ENCODE measurements at places on chromosomes 12 and 14.

- H3K27ac ChIP-seq, result no peak overlapping the region
- H3K4me1 ChIP-seq, result no peaks in the 10 kb centered on the region
- no peak for DNase-seq
- H3K4me3 ChIP-seq, result no peak overlapping the region
- H3K36me3 ChIP-seq, result no peaks in the 10 kb centered on the region
- no peaks in the 10 kb centered on the region for H3K27me3 ChIP-seq
Measured at GRCh38 chr12:19808371-19808770, 369.1 kb downstream of the AEBP2 start.

DNA sequence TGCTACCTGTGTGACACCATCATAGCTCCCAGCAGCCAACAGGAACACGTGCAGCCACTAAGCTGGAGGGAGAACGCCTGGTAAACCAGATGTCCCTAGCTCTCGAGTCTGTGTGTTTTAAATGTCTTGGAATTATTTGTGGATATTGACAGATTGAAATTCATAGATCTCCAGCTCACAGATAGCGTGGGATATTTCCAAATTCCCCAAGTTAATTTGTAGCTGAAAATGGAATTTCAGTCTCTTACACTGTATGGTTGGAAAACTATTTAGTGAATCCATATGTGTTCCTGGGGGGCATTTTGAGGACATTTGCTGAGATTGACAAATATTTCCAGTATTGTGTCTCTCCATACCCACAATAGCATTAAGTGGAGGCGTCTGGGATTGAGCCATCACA, 618.6 kb upstream of the TMEM132C start:
- no peak for DNase-seq
- no peak overlapping the region for H3K27ac ChIP-seq
- H3K36me3 ChIP-seq, result no peaks in the 10 kb centered on the region
- no peaks in the 10 kb centered on the region for H3K27me3 ChIP-seq
- no peaks in the 10 kb centered on the region for H3K4me1 ChIP-seq

DNA sequence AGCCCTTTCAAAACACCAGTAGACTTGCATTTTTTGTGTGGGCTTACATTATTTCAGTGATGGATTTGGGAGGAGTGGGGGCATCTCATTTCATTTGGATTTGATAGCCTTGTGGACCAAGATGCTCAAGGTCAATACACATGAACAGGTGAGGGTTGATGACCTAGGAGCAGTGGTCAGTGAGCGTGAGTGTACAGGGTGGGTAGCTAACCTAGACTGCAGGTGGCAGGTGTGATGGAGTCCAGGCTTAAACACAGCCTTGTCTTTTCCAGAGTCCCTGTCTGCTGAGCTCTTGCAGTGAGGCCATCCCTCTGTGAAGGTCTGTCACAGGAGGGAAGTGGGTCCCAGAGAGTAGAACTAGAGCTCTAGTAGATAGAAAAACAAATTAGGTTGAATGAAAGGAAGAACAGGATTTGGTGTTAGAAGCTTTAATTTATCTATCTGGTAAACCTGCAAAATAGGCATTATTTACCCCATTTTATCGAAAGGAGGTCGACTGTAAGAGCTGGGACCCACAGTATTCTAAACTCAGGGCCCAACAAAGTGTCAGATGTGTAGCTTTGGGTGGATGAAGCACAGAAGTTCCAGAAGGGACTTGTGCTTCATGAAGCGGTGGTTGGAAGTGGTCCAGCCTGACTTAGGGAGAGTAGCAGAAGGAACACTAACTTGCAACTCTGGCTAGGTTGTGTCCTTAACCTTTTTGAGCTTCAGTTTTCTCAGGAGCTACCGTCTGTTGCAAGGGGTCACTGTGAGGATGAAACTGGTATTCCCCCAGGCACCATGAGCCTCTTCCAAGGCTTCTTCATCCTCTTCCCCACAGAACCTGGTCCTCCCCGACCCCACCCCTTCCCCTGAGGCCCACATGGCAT, 18.2 kb downstream of the RPS6KL1 start:
- no peak overlapping the region for H3K27ac ChIP-seq
- no peak for DNase-seq
- no peaks in the 10 kb centered on the region for H3K4me1 ChIP-seq
- H3K27me3 ChIP-seq, result no peaks in the 10 kb centered on the region
- H3K4me3 ChIP-seq, result no peak overlapping the region

DNA sequence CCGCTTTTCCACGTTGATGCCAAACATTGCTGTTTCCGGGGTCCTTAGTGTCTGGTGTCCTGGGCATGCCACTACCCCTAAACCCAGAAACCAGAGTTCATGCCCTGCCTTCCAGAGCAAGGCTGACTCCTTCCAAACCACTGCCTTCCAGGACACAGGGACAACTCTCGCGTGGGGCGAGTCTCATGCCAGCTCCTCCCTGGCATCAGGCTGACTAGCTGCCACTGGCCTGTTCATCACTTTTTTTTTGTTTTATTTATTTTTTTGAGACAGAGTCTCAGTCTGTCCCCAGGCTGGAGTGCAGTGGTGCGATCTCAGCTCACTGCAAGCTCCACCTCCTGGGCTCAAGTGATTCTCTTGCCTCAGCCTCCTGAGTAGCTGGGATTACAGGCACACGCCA, 4.8 kb downstream of the SETD1B start:
- no peak overlapping the region for H3K4me3 ChIP-seq
- no peak for DNase-seq
- no peak overlapping the region for H3K27ac ChIP-seq
- H3K27me3 ChIP-seq, result no peaks in the 10 kb centered on the region
- H3K4me1 ChIP-seq, result peaks cover 24% of the 10 kb centered on the region
